ENCODE measurements at places on chromosomes 1 and 21. TPM values are rescaled to one million over a fixed set of nuclear protein-coding genes. Genes with fewer than 3 reads are reported as not detected.
A peak's percentile ranks its signal among the peaks of the same experiment; 100 is the strongest.

- H3K36me3 ChIP-seq: no peaks in the 10 kb centered on the region
- H3K4me3 ChIP-seq: no peak overlapping the region
- peaks cover 5% of the 10 kb centered on the region for H3K27me3 ChIP-seq
- peaks cover 6% of the 10 kb centered on the region for H3K4me1 ChIP-seq
- peak; percentile 69 for ATAC-seq
Observed at GRCh38 chr1:8910914-8911313, 32.4 kb upstream of the ENO1 start.

DNA sequence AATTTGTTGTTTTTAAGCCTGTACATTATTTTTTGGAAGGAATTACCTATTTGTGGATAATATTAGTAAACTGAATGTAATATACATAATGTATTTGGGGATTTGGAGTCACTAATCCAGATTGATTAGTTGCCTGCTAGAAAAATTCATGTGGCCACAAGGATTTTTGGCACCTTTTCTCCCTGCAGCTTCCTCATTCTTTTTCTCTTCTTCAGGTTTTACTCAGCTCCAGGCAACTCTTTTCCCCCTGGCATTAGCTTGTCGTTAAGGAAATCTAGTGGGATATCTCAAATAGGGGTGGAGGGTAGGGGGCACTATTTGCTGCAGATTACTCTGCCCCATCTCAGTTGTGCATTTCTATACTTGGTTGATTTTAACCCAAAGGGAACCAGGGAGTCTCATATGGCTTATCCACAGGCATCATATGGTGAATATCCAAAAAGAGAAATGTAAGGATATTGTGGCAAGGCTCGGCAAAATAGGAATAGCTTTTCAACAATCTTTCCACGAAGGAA, 203.1 kb downstream of the NFIA start:
- H3K4me3 ChIP-seq: no peak overlapping the region
- H3K36me3 ChIP-seq: no peaks in the 10 kb centered on the region
- no peaks in the 10 kb centered on the region for H3K4me1 ChIP-seq
- no peak overlapping the region for H3K27ac ChIP-seq
- no peak for ATAC-seq
- no peaks in the 10 kb centered on the region for H3K27me3 ChIP-seq

DNA sequence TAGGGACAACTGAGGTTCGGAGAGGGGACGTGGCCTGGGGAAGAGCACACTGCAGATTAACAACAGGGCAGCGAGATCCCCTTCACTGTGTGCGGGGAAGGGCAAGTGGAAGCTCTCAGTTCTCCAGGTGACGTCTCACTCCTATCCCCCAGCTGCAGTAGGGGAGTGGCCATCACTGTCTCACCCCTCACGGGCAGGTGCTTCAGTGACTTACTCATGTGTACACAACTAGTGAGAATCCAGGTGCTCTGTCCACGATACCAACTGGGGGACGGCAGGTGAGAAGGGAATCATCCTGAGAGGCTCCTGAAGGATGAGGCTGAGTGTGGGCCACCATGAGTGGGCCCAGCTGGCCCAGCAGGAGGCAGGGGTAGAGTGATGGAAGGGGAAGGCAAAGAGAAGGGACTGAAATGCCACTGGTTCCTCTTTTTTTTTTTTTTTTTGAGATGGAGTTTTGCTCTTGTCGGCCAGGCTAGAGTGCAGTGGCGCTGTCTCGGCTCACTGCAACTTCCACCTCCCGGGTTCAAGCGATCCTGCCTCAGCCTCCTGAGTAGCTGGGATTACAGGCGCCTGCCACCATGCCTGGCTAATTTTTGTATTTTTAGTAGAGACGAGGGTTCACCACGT, 25.9 kb downstream of the RHBG start:
- no peak overlapping the region for H3K27ac ChIP-seq
- no peak for ATAC-seq
- H3K4me1 ChIP-seq: peaks cover 9% of the 10 kb centered on the region
- H3K27me3 ChIP-seq: peaks cover 15% of the 10 kb centered on the region
- H3K36me3 ChIP-seq: no peaks in the 10 kb centered on the region
- no peak overlapping the region for H3K4me3 ChIP-seq

DNA sequence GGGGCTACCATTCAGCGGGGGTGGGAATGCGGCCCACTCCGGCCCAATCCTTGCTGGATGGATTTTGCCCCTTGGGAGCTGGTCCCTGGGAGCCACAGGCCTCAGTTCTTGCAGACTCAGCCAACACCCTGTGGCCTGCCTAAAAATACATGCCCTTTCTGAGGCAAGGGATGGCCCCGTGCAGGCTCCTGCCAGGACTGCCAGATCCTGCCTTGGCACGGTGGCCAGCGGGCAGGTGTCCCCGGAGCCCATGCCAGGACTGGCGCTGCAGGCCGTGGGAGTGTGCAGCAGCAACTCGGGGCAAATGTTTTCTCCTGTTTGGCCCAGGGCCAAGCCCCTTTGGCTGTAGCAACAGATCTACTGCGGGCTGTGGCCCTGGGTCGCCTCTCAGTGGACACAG, 1.6 kb upstream of the PANK4 start:
- H3K27ac ChIP-seq: no peak overlapping the region
- ATAC-seq: no peak
- H3K4me3 ChIP-seq: no peak overlapping the region
- H3K4me1 ChIP-seq: peaks cover 26% of the 10 kb centered on the region
- no peaks in the 10 kb centered on the region for H3K27me3 ChIP-seq

DNA sequence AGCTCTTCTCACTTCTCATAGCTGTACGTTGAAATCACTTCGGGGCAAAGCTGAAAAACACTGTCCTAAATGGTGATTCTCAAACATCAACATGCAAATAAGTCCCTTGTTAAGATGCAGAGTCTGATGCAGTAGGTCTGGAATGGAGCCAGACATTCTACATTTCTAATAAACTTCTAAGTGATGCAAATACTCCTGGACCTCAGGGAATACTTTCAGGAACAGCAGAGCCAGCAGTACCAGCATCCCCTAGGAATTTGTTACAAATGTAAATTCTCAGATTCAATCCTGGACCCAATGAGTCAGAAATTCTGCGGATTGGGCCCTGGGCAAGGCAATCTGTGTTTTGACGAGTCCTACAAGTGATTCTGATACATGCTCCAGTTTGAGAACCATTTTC, 152.3 kb downstream of the PCNX2 start:
- H3K4me3 ChIP-seq: no peak overlapping the region
- no peak overlapping the region for H3K27ac ChIP-seq
- H3K27me3 ChIP-seq: no peaks in the 10 kb centered on the region
- H3K36me3 ChIP-seq: peaks cover 30% of the 10 kb centered on the region
- H3K4me1 ChIP-seq: no peaks in the 10 kb centered on the region

The ATP6V1G3 gene
- not detected for total RNA-seq

The OR10Z1 gene
- total RNA-seq: not detected

The GPR3 gene
- total RNA-seq: 0.42 TPM

The RGSL1 gene
- not detected for total RNA-seq
